Breast epithelium (tissue), 4 donors: ENCODE measurements at places on chromosomes 12 and 14.
A peak's percentile ranks its signal among the peaks of the same experiment; 100 is the strongest.

DNA sequence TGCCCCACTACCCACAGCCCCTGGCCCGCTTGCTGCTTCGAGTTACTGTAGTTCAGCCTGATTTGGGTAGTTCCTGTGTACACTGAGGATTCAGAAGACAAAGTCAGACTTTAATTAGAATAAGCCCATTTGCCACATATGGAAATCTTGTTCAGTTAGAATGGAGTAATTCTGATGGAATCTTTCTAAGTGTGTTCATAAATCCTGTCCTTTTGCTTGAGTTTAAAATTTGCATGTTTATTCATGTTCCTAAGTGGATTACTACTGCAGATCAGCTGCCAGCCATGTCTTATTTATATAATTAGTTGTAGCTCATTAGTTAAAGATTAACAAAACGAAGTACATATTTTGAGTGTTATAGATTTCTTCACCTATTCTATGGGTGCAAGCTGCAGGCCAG, 504.5 kb downstream of the PCNX1 start:
- DNase-seq: no peak

DNA sequence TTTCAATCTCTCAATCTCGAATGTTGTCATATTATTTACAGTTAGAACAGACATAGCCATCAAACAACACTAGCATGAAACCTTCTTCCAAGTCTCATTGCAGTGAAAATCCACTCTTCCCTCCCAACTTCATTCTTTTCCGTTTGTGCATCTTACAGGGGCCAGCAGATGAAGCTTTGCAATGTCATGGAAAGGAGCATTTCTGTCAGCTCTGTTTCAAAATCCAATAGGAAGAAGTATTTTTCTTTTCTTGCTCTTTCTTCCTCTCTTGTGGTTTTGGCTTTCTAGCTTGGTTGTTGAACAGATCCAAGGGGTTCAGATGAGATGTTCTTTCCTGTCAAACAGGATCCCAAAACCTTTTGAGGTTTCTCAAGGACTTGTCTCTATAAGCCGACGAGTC, 416.6 kb downstream of the AEBP2 start:
- no peak for DNase-seq

DNA sequence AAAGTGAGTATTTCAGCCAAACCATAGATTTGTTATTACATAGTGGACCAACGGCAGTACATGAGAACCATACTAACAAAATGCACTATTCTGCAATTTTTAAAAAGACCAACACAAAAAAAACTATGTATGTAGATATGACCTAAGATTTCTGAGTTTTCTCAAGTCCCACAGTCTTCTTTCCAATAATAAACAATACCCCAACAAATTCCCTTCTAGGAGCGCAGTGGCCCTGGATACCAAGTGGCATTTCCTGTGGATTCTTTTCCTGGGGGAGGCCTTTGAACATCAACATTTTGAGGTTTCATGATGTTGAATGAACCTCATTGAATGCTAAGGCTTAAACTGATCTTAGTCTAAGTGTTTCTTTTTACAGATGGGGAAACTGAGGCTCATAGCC, 210.5 kb downstream of the BCAT1 start:
- no peak for DNase-seq

- no peak for DNase-seq
Observed at GRCh38 chr14:91613459-91614112, 103.5 kb upstream of the PPP4R3A start.

DNA sequence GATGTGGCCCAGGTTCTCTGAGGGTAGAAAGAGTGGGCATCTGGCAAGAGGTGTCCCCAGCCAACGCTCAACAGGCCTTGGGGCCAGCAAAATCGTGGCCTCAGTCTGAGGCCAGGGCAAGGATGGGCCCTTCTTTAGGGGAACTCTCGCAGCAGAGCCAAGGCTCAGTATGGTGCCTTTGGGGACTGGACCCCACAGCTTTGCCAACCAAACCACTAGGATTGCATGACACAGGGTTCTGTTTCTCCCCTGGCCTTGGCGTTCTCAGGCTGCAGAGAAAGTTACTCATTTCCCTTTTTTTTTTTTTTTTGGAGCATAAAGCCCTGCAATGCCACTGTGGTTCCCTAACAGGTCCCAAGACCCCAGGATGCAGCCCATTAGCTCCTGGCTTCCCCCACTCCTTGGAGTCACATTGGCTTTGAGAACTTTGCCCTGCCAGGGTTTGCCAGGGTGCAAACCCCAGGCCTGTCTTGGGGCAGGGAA, 100.6 kb downstream of the LGMN start:
- DNase-seq: no peak

GRCh38 chr12:129887101-129887500, 16.7 kb downstream of the TMEM132D start:
- DNase-seq: no peak

DNA sequence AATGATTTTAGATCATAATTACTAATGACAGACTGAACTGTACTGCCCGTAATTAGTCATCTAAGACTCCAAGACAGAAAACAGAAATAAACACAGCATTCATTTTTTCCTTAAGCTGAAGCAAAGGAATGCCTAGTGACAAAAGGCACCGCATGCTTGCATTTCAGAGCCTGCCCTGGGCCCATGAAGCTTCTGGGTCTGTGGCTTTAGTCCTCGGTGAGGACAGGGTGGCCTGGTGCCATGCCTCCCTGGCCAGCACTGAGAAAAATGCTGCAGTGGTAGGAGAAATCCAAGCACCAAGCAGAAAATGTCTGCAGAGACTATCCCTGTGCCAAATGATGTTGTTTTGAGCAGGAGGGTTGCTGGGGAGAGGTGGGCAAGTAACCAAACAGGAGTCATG, 171.6 kb downstream of the CALM1 start:
- peak; percentile 38 for DNase-seq

- DNase-seq: no peak
Observed at GRCh38 chr14:32121948-32122347, 44.8 kb downstream of the ARHGAP5 start.

- no peak for DNase-seq
Observed at GRCh38 chr12:131063413-131063812, 109.7 kb downstream of the ADGRD1 start.

DNA sequence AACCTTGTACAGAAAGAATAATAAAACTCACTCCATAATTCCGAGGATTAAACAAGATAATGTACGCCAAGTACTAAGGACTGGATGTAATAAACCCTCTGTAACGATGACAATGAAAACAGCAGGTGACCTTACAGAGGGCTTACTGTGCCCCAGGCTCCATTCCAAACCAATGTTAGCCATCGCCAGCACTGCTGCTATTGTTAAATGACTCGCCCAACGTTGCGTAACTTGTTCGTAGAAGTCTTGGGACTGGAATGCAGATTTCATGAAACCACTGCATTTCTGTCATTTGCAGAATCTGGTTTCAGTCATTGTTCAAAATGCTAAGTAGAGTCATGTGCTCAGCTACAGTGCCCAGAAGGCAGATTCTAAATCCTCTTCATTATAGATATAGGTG, 728 bp upstream of the STON2 start:
- peak; percentile 74 for DNase-seq

DNA sequence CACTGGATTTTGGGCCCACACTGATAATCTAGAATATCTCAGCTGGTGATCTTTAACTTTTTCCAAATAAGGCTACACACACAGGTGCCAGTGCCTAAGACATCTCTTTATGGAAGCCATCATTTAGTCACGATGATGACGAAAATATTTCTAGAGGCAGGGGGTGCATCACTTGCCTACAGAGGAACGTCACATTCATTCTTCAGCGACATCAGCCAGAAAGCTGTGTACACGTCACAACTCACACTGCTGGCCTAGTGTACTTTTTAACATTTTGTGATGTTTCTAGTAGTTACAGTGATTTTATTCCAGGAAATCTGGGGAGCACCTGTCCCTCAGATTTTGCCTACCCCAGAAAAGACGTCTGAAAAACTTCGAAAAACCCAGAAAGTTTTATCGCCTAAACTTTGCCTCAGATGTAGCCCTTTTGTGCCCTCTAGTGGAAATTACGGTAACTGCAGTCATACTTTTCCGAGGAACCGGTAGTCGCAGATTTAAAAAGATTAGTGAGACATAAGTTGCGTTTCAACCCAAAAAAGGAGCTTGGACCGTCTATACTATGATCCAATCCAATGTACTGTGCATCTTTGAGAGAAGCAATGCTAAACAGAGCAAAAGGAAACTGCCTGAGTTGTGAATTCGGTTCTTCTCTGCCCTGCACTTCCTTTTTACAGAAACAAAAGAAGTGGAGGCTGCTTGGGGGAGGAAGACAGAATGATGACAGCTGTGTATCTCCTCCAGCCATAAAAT, 64.3 kb upstream of the STON2 start:
- DNase-seq: no peak

GRCh38 chr14:33730156-33730555, 220.7 kb downstream of the EGLN3 start:
- DNase-seq: no peak

GRCh38 chr12:89273525-89273924, 78.8 kb downstream of the DUSP6 start:
- DNase-seq: no peak

GRCh38 chr12:15206338-15206737, 14.9 kb downstream of the RERG start:
- no peak for DNase-seq
